ENCODE measurements at places on chromosomes 4 and X.

GRCh38 chrX:151346931-151347543 lies 50.0 kb upstream of the VMA21 start:
- no peak for DNase-seq

GRCh38 chr4:186770481-186771175 lies 47.0 kb upstream of the FAT1 start:
- peak; percentile 82 for DNase-seq

DNA sequence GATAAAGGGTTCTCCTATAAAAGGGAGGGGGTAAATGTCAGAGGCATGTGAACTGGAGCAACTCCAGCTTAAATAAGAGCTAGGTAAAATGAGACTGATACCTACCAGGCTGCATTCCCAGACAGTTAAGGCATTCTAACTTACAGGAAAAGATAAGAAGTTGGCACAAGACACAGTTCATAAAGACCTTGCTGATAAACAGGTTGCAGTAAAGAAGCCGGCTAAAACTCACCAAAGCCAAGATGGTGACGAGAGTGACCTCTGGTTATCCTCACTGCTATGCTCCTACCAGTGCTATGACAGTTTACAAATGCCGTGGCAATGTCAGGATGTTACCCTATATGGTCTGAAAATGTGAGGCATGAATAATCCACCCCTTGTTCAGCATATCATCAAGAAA lies 13.1 kb upstream of the SULT1B1 start:
- DNase-seq = no peak

- no peak for DNase-seq
Measured at GRCh38 chr4:8251110-8251883, 18.3 kb upstream of the HTRA3 start.

- no peak for DNase-seq
Measured at GRCh38 chrX:65697915-65698796, 30.7 kb downstream of the MSN start.

- DNase-seq = peak; percentile 58
Measured at GRCh38 chr4:156442912-156443311, 489.2 kb upstream of the CTSO start.
